ENCODE measurements at places on chromosomes 4 and X.

DNA sequence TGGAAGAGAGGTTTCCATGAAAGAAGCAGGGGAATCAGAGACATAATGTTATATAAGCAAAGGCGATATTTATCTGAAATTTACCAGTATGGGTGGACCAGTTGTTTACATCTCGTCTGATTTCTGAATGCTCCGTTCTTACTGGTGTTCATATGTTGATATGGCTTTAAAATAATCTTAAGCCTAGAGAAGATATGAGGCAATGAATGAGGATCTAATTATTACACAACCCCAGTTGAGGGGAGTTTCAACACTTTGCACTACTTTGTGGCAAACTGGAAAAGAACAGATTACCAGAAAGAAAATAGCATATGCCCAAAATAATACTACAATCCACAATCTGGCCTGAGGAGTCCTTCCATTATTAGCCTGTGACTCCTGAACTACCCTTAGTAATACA lies 263.3 kb upstream of the MAGEB2 start:
- DNase-seq: no peak

DNA sequence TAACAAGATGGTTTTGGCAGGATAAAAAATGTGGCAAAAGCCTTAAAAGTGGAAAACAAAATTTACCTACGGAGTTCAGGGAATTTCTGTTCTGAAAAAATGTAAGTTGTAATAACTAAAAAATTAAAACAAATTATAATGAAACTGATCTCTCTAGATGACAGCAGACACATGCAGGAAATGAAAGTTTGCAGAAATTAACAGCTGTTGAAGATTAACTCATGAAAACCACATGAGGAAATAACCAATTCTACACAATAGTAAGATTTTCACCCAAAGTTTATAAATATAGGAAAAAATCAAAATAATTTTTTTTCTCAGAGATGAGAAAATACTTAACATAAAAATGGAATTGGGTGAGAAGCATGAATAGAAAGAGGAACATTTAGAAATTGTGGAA lies 47.5 kb upstream of the UGT2B15 start:
- no peak for DNase-seq

GRCh38 chr4:159980826-159981468 lies 878.1 kb downstream of the RAPGEF2 start:
- no peak for DNase-seq

DNA sequence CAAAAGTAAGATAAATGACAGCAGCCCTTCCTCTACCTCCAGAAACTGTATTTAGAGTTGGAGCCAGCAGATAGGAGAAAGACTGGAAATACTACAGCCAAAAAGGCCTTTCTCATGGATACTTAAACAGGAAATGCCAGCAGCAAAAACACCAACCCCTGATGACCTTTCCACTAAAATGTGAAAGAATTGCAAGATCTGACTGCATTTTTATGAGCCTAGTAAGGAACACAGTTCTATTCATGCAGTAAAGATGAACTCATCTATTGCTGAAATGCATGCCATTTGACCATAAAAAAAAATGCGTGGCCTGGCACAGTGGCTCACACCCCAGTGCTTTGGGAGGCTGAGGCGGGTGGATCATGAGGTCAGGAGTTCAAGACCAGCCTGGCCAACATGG lies 19.9 kb downstream of the ABCG2 start:
- DNase-seq: no peak

DNA sequence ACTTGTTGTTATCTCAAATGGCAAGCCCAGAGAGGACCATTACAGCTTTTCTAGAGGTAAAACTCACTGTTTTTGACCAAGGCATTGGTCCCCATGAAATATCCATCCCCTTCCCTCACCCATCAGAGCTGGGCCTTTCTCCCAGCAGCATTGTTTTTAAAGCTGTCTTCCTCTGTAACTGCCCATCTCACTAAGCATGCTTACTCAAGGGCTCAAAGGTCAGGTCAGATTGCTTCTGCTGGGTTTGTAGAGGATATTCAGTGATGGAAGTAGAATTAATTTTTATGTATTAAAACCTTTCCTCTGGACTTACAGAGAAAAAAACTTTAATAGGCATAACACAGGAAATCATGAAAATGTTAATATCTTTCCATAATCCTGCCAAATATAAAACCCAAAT lies 11.1 kb downstream of the TEX13A start:
- no peak for DNase-seq

DNA sequence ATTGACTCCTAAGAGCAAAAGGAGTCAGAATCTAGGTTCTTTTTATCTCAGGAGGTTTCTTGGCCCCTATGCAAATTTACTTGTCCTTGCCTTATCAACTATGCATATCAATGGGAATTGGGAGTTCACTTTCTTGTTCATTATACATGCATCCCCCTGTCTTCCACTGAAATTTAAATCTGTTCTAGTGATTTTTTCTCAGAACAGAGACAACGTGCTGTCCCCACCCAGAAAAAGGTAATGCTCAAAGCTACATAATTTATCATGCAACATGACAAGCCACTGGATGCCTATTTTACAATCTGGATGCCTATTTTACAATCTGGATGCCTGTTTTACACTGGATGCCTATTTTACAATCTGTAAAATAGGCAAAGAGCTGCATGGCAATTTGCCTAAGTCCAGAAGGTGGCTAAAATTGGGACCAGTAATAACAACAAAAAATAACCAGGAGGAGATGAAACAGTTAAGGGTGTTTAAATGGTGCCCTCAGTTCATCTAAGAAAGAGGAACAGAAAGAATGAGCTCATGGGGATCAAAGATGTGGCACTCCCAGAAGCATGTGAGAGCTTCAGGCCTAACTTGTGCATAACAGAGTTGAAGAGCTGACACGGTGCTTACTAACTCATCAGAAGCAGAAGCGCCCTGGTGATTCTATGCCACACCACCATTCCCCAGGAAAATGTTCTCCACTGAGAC lies 537.8 kb upstream of the BOD1L1 start:
- no peak for DNase-seq

GRCh38 chrX:129472116-129472515 lies 51.2 kb downstream of the SMARCA1 start:
- no peak for DNase-seq

- DNase-seq: no peak
Observed at GRCh38 chrX:25202827-25203226, 187.1 kb upstream of the ARX start.

- no peak for DNase-seq
Observed at GRCh38 chr4:112213856-112214255, 17.7 kb upstream of the AP1AR start.

GRCh38 chr4:15025693-15026092 lies 23.4 kb downstream of the CPEB2 start:
- no peak for DNase-seq

DNA sequence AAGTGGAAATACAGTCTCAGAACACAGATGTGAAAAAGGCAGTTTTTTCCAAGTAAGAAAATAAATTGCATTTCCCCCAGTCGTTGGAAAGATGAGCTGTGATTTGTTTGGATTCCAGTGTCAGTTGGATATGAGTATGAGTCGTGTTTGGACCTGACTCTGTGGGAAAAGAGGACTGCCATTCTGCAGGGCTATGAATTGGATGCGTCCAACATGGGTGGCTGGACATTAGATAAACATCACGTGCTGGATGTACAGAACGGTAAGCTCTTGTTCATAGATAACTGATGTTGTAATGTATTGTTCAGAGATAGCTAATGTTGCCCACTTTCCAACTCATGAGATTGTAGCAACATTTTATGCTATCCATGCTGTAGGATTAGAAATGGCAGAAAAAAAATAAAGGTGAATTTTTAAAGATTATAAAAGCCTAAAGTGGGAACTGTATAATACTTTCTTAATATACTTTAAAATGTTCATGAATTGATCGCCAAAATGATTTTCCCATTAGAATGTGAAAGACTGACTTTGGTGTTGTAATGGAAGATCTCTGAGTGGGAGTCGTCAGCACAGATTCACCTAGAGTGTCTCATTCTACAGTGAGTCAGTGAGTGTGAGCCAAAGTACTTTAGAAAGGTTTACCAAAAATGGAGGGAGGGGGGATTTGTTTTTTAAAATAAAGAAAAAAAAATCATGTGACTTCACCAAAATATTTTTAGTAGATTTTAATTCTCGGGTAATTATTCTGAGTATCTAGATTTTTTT lies 178.7 kb downstream of the DCTD start:
- no peak for DNase-seq

DNA sequence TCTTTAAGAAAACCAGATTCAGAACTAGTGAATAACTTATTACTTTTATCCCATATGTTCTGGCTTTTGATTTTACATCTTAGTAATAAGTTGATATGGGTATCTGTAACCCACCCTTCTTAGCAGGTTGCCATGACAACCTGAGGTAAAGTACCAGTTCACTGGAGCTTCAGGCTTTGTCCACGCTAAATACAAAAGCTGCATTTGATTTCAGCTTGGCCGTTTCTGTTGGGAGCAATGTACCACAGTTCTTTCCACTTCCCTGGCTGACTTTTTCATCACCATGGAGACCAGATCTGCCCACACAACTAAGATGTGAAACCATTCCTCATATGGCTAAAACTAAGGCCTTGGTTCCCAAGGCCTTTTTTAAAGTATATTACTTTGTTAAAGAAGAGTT lies 26.1 kb downstream of the KLHL34 start:
- no peak for DNase-seq

- no peak for DNase-seq
Observed at GRCh38 chrX:40329616-40330015, 231.9 kb upstream of the BCOR start.

GRCh38 chr4:2931512-2932301 lies 31.5 kb downstream of the NOP14 start:
- DNase-seq: no peak

DNA sequence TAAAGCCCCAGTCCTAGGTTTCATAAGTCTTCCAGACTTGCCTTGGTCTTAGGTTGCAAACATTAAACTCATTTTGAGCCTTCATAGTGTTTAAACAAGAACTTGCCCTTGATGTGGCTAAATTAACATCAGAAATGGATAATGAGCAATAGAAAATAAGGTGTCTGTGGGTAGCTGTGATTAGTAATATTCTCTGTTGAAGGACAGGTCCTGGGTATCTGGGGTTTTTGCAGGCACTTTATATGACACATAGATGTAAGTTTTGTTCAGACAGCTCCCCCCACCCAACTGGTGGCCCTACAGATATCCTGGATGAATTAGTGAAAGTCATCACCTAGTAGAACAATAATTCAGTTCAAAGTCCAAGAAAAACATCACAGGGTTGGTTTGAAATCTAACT lies 272.5 kb downstream of the PTTG2 start:
- no peak for DNase-seq

DNA sequence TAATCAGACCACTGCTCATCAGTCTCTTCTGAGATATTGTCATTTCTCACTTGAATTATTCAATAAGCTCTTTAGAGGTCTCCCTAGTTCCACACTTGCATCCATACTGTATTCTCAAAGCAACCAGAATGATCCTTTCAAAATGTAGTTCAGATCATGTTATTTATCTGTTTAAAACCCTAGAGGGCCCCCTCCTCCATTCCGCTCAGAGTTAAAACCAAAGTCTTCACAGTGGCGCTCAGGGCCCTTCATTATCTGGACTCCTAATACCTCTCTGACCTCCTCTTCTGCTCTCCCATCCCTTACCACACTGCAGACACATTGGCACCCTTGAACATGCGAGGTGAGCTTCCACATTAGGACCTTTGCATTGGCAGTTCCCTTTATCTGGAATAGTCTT lies 32.7 kb upstream of the HPGDS start:
- no peak for DNase-seq

DNA sequence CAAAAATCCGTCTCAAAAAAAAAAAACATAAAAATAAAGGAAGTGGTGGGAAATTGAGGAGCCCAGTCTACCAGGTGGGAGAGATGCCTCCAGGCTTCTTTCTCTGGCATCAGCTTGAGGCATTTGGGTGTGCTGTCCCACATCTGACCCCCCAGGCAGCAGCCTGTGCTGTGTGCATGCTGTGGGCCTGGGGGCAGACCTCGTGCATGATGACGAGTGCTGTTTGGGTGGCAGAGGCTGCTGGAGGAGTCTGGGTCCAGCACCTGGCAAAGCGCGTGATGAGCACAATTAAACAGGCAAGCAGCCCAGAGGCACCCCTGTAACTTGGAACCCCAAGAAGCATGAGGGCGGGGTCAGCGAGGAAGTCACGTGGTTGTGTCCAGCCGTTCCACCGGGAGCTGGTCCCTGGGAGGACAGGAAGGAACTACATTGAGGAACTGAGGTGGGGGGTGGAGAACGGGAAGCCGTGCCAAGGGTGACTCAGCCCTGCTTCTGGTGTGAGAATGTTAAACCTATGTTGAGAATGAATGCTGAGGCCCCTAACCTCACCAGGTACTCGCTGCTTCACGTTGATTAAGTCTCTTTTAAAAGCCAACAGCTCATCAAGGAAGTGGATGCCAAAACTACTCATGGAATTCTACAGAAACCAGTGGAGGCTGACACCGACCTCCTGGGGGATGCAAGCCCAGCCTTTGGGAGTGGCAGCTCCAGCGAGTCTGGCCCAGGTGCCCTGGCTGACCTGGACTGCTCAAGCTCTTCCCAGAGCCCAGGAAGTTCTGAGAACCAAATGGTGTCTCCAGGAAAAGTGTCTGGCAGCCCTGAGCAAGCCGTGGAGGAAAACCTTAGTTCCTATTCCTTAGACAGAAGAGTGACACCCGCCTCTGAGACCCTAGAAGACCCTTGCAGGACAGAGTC lies 6.1 kb downstream of the TACC3 start:
- DNase-seq: no peak

DNA sequence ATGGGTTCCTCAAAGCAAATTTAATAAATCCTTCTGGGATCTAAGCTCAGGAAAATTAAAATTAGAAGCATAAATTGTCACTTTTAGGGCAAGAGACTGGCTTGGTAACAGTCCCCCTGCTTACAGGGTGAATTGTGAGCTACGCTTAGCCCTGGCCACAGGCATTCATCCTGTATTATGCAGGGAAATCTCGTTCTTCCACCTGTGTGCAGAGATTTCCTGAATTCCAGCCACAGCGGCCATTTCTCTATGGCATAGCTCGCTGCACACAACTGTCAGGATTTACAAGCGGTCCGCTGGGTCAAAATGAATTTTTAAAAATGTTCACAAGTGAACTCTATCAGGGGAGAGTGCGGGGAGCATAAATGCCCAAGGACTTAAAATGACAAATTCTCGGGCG lies 111.9 kb downstream of the DCTD start:
- no peak for DNase-seq

DNA sequence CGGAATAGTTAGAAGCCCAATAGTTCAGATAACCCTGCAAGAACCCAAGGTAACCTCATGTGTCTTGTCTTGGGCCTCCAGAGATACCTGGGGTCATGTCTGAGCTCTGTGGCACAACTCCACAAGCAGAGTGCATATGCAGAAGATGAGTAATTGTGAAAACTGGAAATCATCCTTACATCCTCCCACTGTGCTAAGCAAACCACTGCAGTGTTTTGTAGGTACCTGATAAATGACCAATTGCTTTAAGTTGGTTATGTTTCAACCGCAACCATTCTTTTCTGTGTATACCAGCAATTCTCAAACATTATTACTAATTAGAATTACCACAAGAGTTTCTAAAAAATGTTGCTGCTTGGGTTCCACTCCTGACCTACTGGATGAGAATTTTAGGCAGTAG lies 73.2 kb downstream of the CBLL2 start:
- DNase-seq: no peak

- no peak for DNase-seq
Observed at GRCh38 chrX:95884186-95884585, 800.5 kb upstream of the DIAPH2 start.
